ENCODE measurements at places on chromosomes 2 and 18. TPM values are rescaled to one million over a fixed set of nuclear protein-coding genes. Genes with fewer than 3 reads are reported as not detected.

DNA sequence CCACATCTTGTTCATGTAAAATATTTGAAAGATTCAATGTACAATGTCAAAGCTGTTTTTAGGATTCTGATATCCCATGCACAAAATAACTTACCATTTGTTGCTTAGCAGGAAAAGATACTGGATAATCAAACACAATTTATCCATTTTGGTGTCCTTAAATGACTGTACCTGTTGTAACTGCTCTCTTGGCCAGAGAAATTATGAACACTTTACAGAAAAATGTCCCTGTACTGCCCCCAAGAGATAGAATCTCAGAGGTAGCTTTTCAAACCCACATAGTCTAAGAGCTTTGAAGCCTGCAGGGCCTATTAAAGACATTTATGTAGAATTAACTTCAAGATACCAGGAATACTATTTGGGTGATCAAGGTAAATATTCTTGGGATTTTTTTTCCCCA lies 12.2 kb upstream of the ME2 start:
- DNase-seq: no peak

- no peak for DNase-seq
Measured at GRCh38 chr2:143728498-143728897, 599.3 kb downstream of the ARHGAP15 start.

The KRTCAP3 gene
- total RNA-seq: 3.9 TPM

DNA sequence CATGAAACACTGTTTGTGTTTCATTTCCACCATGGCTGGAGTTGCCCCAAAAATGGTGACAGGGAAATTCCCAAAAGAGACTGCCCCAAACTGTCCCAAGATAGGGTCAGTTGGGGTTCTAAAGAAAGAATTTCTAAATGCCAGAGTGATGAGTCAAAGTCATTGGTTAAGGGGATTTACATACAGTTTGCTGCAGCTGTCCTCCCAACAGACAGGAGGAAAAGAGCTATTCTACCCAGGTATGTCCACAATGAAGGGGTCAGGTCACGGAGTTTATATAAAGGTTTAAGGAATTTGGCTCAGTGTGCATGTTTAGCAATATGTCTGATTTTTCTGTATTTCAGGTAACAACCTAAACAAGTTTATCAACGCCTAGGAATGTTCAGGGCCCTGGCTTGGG lies 344.1 kb downstream of the TDRD15 start:
- no peak for DNase-seq

DNA sequence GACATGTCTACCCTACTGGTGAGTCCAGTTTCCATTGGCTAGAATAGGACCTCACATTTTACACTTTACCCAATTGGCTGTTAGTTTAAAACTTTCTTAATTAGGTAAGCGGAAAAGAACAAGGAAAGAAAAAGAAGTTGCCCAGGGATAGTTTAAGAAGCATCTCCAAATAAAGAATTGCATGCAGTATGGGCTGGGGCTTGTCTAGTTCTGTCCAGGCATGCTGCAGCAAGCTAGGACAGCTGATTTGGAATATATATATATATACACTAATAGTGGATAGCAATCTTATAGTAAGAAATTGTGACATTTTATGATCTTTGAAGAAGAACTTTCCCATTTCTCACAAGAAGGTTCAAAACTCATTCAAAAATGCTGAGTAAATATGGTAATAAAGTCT lies 90.0 kb upstream of the ERBB4 start:
- no peak for DNase-seq

GRCh38 chr2:133602538-133602937 lies 34.3 kb upstream of the NCKAP5 start:
- no peak for DNase-seq

The KHK gene
- 9.3 TPM for total RNA-seq
